ENCODE measurements at places on chromosomes 5 and 9.

GRCh38 chr9:94084314-94084713 is at the start of gene PTPDC1:
PTPDC1 (plus strand) TSS chr9:94084464; CDS start chr9:94084531, 67 bp downstream.
- no peak for DNase-seq

- no peak for DNase-seq
Measured at GRCh38 chr5:65821966-65822365, 100.0 kb downstream of the NLN start.

DNA sequence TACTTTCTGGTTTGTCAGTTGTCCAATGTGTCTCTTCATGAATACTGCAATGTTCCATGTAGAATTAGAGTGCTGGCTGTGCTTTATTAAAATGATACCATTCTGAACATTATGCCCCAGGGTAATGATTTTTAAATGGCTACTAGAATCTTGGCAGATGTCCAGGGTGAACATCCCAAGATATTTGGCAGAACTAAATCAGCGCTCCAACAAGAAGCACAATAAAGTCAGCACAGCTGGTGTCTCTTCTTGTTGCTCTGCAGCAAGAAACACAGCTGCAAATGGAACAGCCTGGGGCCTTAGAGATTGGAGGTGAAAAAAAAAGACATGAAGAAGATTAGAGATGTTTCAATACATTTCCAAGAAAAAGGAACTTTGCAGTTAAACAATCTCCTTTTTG is 248.3 kb downstream of the CDH18 start:
- no peak for DNase-seq

DNA sequence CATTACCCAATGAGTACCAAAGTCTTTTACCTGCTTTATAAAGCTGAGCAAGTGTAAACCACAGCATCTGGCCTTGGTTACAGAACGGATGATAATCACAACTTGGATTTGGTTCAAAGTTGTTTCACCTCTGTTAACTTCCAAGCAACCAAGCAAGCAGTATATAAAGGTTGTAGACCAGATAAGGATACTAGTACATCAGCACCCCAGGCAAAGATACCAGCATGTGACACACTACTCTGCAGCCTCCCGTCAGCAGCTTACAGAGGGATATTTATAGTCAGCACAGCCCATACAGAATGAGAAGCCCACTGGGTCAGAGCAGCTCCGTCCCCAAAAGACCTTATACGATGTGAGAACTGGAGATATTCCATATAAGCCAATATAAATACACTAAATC is 193.3 kb downstream of the SMARCA2 start:
- DNase-seq, result no peak

DNA sequence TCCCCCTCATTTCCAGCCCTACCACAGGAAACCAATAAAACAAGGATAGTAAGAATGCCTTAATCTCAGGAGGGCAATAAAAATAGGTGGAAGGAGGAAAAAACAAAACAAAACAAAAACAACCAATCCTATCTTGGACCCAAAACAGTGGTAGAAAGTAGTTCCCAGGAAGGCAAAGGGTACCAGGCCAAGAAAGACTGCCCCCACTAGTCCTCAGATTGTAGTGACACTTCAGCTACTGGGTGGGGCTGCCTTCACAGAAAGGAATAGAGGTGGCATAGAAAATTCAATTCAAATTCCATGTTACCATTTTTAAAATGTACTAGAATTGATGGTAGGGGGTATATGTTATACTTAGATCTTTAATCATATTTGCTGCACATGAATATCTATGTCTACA is 59.3 kb downstream of the DPYSL3 start:
- no peak for DNase-seq

- DNase-seq, result no peak
Measured at GRCh38 chr5:78586251-78586650, 62.3 kb downstream of the LHFPL2 start.

GRCh38 chr9:101566904-101567724 is 27.7 kb downstream of the PPP3R2 start:
- no peak for DNase-seq

Measured in central memory CD4-positive, alpha-beta T cell (primary cell).